Activated CD4-positive, alpha-beta T cell treated with anti-CD3 and anti-CD28 coated beads for 1 hour (primary cell): ENCODE measurements at places on chromosomes 12 and 14.
A peak's percentile ranks its signal among the peaks of the same experiment; 100 is the strongest.

DNA sequence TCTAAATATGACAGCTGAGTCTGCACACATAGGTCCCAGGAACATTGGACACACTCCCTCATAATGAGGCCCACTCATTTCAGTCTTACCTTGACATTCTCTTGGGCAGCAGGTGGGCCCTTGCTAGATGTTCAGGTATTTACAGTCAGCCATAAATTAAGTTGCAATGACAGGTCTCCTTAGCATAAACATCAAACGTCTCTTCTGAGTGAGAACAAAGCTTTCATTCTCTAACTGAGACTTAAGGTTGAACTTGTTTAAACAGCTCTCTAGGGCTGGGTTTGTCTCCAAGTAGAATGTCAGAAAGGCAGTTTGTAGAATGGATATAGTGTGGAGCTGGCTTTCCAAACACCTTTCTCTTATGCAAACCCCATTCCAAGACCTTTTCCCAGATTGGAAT is 10.3 kb downstream of the ACVR1B start:
- DNase-seq = no peak

DNA sequence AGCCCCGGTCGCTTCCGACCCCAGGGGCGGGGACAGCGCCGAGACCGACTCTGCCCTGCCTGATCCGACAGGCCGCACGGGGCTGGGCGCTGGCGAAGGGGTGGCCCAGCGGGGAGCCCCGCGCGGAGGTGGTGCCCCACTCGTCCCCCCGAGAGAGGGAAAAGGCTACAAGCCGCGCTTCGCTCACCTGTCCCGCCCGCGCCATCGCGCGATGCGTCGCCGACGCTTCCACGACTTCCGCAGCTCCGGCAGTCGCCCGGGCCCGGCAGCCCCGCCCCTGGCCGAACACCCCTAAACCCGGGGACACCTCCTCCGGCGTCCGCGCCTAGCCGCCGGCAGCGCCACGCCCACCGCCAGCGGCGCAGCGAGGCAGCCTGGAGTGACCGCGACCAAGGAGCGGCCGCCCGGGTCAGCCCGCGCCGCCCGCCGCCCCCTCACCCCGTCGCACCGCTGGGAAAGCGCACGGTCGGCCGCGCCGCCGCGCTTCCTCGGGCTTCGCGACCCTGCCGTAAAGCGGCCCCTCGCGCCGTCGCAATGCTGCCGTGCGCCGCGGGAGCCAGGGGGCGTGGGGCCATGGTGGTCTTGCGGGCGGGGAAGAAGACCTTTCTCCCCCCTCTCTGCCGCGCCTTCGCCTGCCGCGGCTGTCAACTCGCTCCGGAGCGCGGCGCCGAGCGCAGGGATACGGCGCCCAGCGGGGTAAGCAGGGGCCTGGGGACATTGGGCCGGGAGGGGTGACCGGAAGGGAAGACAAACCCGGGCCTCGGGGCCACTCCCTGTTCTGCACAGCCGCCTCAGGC is at the start of the genes BAG5 and COA8:
TSS of gene BAG5 (minus strand) at position 229 of the 797 bp plus-strand sequence. CDS start 1,493 bp downstream, outside the sequence.
TSS of gene COA8 (plus strand) at position 532 of the 797 bp plus-strand sequence. CDS start at position 574, 42 bp downstream.
- peak; percentile 78 for DNase-seq

DNA sequence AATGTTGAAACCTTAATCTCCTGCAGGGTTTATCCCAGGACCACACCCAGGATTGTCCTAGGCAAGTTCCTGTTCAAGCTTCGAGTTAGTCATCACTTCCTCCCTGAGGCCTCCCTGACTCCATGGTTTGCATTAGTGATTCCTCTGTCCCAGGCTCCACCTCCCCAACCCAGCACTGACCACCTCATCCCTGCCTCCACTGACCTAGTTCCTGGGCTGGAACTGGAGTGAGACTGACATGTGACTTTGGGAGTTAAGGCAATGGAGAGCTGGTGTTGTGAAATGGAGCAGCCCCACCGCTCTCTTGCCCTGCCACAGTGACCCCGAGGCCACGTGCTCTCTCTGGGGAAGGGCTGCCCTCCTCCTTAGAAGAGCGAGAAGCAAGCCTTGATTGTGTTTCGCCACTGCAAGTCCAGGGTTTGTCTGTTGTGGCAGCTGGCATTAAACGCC is 15.8 kb upstream of the DTX1 start:
- no peak for DNase-seq

GRCh38 chr12:69744109-69744508 is 5.4 kb downstream of the RAB3IP start:
- DNase-seq = no peak

DNA sequence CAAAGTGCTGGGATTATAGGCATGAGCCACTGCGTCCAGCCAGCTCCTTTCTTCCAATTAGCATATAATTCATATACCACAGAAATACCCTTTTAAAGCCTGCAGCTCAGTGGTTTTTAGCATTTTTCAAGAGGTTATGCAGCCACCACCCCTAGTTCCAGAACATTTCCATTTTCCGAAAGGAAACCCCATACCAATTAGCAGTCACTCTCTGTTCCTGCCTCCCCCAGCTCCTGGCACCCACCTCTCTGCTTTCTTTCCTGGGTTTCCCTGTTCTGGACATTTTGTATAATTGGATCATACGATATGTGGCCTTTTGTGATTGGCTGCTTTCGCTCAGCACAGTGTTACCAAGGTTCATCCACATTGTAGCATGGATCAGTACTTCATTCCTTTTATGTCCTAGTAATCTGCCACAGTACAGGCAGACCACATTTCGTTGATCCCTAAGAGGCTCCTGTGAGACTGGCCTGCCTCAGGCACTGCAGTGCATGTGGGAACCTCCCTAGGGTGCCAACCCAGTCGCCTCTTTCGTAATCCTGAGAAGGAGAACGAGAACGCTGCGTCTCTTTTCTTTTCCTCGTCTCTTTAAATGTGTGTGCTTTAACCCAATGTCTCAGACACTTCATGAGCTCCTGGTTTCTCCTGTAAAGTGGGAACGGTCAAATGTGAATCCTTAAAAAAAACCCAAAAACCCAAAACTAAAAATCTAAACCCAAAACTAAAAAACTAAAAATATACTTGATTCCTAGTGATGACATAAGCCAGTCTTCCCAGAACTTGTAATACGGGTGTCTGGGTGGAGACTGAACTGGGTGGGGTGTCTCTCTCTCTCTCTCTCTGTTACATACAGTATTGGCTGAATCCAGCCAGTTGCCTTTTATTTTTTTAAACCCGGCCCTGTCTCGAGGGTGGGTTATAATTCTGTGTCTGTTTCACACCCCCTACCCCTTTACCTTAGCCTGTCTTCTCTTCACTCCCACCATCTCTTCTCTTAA is 14.7 kb downstream of the AACS start:
- DNase-seq = no peak

DNA sequence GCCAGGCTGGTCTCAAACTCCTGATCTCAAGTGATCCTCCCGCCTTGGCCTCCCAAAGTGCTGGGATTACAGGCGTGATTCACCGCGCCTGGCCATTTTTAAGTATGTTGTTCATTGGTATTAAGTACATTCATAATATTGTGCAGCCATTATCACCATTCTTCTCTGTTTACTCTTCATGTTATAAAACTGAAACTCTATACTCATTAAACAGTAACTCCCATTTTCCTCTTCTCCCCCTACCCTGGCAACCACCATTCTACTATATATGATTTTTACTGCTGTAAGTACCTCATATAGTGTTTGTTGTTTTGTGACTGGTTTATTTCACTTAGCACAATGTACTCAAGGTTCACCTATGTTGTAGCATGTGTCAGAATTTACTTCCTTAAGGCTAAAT is 23.1 kb downstream of the METAP2 start:
- no peak for DNase-seq

DNA sequence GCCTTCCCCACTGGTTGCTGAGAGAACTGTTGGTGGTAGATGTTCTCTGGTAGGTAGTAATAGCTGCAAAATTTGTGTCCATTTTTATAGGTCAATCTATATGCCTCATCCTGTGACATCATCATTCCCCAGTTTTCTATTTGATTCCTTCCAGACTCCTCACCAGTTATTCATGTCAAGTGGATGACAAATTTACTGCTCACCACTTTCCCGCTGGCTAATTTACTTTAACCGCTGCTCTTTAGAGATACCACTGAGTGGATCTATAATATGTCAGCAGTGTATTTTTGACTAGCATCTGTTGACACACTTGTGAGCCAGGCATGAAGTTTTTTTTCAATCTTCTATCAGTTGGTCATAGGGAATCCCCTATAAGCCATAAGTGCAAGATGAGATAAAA is 24.6 kb downstream of the GPR65 start:
- no peak for DNase-seq

GRCh38 chr14:101072945-101073597 is 169.5 kb upstream of the RTL1 start:
- DNase-seq = no peak

- DNase-seq = no peak
Observed at GRCh38 chr14:39433452-39433813, 1.2 kb upstream of the FBXO33 start.

- DNase-seq = no peak
Observed at GRCh38 chr14:102363182-102363943, 622 bp downstream of the TECPR2 start.

- DNase-seq = no peak
Observed at GRCh38 chr12:95848575-95849388, 10.0 kb upstream of the SNRPF start.

- no peak for DNase-seq
Observed at GRCh38 chr12:50302686-50303085, 19.4 kb upstream of the LIMA1 start.

GRCh38 chr14:102373110-102373509 is 10.4 kb downstream of the TECPR2 start:
- no peak for DNase-seq

- DNase-seq = no peak
Observed at GRCh38 chr12:72102150-72102549, 163.5 kb downstream of the TPH2 start.

- no peak for DNase-seq
Observed at GRCh38 chr12:8662593-8662992, at the start of gene MFAP5. TSS of gene MFAP5 (minus strand) at chr12:8662826. CDS start at chr12:8662104, 722 bp downstream.

GRCh38 chr14:51807356-51807755 is 53.1 kb upstream of the GNG2 start:
- no peak for DNase-seq

DNA sequence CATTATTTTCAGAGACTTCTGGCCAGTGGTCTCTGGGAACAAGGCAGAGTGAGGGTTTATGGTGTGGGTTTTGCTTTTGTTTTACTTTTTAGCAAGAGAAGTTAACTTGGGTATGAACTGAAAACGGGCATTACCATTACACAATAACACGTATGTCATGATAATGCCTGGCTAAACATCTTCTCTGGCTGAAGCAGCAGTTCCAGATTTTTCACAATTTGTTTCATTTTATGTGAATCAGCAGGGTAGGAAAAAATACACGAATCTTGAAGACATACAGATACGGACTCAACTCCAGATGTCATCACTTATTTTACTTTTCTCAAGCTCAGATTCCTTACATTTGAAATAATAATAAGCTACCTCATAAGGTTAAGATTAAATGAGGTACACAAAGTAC is 2.5 kb upstream of the PCNX4 start:
- DNase-seq = no peak

- no peak for DNase-seq
Observed at GRCh38 chr12:48972213-48972951, 847 bp upstream of the WNT10B start.

GRCh38 chr14:36989806-36990205 is 182.6 kb downstream of the SLC25A21 start:
- DNase-seq = no peak

GRCh38 chr14:71142375-71143038 is 235.2 kb downstream of the PCNX1 start:
- DNase-seq = no peak

GRCh38 chr12:94952325-94952724 is 51.2 kb downstream of the NDUFA12 start:
- DNase-seq = no peak

DNA sequence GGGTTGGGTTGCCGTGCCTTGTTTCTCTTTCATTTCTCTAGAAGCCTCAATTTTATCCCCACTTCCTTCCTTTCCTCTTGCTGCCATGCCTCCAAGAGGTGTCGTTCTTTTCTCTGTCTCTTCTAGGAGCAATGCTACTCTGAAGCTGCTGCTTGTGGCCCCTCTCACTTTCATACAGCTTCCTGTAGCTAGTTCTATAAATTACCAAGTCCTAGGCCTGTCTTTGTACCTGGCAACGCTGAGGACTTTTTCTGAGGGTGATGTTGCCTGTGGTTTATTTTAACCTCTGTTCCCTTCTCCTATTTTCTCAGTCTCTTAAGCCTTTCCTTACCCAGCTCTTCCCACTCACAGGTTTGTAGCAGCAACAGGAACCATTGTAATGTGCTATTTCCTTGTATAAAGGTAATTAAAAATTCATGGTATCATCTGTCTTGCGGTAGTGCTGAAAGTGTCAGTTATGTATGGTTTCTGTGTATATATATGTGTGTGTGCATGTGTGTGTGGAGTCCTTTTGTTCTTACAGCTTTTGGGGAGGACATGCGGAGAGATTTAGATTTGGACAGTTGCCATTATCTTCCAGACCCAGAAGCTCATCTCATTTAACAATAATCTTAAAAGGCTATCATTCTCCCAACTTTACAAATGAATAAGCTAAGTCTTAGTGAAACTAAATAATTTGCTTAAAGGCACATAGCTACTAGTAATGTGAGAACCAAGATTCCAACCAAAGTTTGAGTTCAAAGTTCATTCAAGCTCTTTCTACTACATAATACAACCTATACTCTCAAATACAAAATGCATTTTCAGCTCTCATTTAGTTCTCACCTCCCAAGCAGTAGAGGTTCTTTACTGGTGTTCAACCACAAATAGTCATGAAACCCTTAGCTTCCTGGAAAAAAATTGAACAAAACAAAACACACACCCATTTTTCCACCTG is 43.8 kb downstream of the DDHD1 start:
- peak; percentile 26 for DNase-seq

DNA sequence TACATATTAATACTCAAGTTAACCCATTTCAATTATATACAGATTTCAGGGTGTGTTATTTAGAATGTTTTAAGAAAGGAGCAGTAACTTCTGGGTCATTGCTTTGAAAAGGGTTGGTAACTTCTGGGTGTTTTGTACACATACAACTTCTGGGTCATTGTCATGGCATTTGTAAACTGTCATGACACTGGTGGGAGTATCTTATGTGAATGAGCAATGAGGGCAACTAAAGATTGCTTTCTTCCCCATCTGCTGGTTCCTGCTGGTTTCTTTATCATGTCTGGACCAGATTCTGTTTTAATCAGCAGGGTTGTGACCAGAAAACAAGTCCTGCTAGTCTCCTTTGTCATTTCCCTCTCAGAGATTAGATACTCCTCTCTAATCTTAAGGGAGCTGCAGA is 713.3 kb downstream of the LRFN5 start:
- DNase-seq = no peak

GRCh38 chr12:110314308-110314707 is 33.3 kb downstream of the ATP2A2 start:
- DNase-seq = no peak

DNA sequence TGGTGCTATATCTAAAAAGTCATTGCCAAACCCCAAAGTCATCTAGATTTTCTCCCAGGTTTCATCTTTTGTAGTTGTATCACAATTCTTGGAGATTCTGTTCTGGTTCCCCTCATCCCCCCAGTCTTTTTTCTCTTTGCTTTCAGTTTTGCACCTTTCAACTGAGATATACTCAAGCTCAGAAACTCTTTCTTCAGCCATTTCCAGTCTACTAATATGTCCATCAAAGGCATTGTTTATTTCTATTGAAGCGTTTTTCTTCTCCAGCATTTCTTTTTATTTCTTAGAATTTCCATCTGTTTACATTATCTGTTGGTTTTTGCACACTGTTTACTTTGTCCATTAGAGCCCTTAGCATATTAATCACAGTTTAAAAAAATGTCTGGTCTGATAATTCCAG is 179.5 kb downstream of the NUBPL start:
- DNase-seq = no peak
